ENCODE measurements at places on chromosomes 11 and 22.

GRCh38 chr22:21712751-21713427 is 22.7 kb downstream of the YPEL1 start:
- DNase-seq, result peak; percentile 40

- DNase-seq, result no peak
These were observed 3.8 kb downstream of the SRSF8 start for GRCh38 chr11:95070471-95070870.

GRCh38 chr11:68074584-68075352 is 35.9 kb downstream of the TCIRG1 start:
- DNase-seq, result no peak

DNA sequence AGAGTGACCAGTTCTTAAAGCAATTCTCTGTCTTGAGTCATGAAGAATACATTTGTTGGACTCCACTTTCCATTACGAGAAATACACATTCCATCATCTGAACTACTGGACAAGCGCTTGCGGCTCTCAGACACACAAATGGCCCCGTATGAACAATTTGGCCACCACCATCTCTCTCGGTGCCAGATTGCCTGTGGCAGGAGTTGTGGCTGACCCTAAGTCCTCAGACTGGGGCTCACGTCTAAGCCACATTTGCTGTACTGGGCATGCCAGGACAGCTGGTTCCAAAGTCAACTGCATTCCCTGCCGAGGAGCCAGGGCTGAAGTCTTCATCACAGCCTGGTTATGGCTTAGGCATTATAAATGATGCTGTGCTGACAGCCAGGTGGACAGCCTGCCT is 227.5 kb downstream of the MIAT start:
- no peak for DNase-seq

DNA sequence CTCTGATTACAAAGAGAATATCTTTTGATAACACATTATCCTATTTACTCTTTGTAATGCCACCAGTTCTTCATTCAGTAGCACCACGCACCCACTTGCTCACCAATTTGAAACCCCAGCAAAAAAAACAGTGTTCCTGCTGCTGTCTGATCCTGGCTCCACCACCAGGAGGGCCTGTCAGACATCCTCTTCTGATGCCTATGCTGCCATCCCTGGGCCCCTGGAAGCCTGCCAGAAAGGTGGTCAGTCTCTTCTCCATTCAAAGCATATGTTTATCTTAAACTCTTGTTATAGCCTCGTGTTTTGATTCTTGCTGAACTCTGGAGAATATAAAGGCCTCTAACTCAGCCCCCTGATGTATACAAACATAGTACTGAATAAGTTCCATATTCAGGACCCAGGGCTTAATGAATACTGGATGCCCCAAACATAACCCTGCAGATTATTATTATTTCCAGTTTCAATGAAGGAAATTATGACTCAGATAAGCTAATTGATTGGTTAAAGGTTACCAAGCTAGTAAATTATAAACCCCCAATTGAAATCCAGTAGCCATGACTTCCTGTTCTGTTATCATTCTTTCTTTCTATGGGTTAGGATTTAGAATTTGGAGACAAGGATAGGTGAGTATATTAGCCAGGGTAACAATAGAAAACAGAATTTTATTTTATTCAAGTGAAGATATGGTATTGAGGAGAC is 116.7 kb downstream of the NTM start:
- no peak for DNase-seq

GRCh38 chr11:97990162-97990920 is 1030.4 kb upstream of the CNTN5 start:
- DNase-seq, result no peak

DNA sequence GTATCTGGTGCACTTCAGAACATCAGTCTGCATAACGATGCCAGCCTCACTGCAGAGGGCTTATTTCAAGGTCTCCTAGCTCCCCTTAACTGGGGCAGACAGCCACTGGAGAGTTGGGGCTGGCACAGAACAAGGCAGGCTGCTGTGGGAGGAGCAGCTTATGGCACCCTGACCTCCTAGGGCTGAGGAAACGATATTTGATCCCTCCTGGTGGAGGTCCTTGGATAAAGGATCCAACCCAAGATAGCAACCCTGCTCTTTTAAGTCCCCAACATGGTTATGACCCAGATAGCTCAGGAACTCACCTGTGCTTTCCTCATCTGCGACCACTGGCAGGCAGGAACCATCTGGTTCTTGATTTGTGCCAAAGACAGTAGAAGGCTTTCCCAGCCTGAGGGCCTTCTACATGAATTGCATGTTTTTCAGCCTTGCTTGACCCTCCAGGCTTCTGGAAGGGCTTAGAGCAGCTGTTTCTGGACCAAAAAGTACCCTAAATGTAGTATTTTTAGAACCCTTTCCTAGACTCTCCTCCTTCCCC is 2.8 kb downstream of the TMEM109 start:
- no peak for DNase-seq

DNA sequence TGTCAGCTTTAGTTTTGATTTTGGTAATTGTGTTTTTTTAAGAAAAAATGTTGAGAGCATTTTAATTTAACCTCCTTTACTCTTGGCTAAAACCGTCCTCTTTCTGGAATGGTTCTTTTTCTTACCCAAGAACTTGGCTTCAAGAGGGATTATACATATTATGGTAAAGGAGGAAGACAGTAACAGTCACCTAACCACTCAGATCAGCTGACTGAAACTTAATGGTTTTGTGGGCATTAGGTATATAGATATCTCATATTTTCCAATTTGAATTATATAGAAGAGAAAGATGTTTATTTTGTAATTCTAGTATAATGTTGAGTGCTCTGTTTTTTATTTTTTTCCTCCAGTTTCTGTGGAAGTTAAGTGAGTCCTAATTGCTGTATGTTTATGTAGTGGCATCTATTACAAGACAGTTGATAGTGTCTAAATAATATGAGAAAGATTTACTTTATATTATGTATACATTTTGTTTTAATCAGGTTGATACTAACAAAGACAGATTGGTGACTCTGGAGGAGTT is 36.6 kb upstream of the NCR3LG1 start:
- no peak for DNase-seq

GRCh38 chr11:85740481-85741400 is 54.7 kb upstream of the CCDC89 start:
- no peak for DNase-seq

DNA sequence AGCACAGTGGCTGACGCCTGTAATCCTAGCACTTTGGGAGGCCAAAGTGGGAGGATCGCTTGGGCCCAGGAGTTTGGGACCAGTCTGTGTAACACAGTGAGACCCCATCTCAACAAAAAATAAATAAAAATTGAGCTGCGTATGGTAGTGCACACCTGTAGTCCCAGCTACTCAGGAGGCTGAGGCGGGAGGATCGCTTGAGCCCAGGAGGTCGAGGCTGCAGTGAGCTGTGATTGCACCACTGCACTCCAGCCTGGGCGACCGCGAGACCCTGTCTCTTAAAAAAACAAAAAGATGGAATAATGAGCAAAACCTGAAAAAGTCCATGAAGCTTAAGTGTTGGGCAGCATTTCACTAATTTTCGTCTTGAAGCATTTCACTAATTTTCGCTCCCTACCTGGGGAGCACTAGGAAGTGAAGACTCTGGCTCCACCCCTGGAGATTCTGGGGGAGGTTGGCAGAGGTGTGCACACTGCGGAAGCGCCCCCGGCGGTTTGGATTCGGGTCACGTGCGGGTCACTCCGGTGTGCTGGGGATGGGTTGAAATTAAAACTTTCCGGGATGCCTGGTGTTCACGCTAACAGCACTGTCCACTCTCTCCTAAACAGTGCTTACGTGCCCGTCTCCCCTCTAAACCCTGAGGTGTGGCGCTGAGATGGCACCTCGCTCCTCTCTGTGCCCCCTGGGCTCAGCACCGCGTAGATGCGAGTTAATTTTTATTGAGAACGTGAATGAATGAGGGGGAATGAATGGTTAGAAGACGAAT is 906 bp upstream of the NAA40 start:
- no peak for DNase-seq

DNA sequence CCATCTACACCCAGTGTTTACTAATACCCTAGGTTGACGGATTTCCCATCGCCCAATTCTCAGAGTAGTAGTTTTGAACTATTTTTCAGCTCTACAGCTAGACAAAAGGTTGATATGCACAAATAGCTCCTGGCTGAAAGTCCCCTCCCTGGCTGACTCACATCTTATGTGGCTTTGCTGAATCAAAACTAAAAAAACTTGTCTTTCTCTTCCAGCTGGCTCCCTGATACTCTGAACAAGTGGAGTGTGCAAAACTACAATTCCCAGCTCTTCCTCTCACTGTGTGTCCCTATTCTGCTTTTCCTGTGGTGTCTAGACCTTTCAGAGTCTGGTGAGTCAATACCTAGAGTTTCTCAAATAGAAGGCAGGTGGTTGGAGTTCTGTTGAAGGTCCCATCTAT is 12.7 kb upstream of the LARGE1 start:
- no peak for DNase-seq

DNA sequence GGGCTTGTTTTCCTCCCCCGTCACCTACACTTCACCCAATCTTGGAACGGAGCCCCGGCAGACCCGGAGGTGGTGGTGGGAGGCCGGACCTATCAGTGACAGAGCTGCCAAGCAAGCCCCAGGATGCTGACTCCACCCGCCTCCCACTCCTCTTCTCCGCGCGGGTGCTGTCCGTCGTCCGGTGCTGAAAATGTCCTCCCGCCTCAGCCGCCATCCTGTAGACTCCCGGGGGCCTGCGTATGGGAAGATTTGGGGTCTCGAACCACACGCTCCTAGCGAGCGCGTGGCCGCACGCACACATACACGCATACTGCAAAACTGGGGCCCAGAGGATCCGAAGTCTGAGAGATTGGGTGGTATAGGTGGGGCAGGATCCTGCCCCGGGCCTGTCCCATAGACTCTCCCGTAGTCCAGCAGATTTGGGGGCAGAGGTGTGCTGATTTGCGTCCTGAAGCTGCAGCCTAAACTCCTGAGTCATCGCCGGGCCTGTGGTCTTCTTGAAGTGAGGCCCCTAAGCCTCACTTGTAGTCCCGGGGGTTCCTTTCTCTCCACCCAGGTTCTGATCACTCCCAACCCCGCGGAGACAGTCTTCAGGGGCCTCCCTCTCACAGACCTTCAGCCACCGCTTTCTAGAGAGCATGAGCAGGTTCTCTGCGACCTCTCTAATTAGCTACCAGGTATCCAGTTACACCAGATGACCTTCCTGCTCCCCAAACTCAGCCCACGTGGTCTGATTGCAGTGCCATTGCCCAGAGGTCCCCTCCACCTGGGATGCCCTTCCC is 796 bp upstream of the YIF1A start:
- DNase-seq, result no peak

DNA sequence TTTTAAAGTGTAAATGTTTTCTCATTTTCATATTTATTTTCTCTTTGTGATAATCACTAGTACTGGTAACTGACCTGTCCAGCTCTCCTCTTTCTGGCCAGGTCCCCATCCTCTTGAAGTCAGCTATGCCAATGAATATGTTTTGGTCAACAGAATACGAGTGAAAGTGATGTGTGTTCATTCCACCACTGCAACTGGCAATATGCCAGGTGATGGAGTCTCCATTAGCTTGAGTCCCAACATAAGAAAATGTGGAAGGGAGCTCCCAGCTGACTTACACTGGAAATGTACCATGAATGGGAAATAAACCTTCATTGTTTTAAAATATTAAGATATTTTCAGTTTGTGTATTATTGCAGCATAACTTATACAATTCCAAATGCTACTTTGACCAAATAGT is 75.8 kb downstream of the CCDC34 start:
- no peak for DNase-seq

GRCh38 chr11:69636512-69637197 is 4.3 kb upstream of the CCND1 start:
- DNase-seq, result no peak

- DNase-seq, result no peak
These were observed 414.4 kb upstream of the CADM1 start for GRCh38 chr11:115918576-115918975.

GRCh38 chr11:1303126-1303821 is 6.2 kb downstream of the TOLLIP start:
- no peak for DNase-seq

- DNase-seq, result no peak
These were observed 13.8 kb downstream of the LIF start for GRCh38 chr22:30232716-30233218.

DNA sequence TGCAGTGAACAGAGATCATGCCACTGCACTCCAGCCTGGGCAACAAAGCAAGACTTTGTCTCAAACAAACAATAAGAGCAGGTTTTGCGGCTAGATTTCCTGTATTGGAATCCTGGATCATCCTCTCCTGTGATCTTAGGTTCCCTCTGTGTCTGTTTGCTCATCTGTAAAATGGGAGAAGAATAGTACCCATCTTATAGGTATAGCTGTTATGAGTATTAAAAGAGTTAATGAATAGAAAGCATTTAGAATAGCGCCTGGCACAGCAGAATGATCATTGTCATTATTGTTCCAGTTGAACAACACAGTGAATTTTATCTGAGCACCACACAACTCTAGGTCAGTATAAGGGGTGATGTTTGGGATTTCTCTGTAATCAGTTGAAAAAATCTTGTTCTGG is 10.8 kb downstream of the MARK2 start:
- no peak for DNase-seq

DNA sequence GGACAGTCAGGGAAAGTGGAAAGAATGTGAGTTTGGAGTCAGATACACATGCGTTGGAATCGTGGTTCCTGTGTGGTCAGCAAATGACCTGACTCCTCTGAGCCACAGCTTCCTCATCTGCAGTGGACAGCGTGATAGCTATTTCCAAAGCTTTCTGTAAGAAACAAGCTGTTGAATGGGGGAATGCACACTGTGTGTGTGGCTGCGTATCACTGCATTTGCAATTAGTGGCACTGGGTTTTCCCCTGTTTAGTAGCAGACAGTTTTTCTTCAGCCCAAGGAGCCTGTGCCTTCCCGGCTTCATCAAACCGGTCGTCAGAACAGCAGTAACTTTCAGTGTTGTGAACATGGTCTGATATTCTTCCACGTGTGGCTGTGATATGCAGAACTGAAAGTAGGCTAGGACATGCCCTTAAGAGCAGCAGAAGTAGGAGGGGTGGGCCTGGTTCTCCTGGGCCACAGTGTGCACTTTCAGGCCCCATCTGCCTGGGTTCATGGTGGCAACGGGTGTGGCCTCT is 121.5 kb downstream of the RRAS2 start:
- DNase-seq, result no peak

GRCh38 chr22:49425356-49425755 is 402.3 kb downstream of the BRD1 start:
- DNase-seq, result no peak

DNA sequence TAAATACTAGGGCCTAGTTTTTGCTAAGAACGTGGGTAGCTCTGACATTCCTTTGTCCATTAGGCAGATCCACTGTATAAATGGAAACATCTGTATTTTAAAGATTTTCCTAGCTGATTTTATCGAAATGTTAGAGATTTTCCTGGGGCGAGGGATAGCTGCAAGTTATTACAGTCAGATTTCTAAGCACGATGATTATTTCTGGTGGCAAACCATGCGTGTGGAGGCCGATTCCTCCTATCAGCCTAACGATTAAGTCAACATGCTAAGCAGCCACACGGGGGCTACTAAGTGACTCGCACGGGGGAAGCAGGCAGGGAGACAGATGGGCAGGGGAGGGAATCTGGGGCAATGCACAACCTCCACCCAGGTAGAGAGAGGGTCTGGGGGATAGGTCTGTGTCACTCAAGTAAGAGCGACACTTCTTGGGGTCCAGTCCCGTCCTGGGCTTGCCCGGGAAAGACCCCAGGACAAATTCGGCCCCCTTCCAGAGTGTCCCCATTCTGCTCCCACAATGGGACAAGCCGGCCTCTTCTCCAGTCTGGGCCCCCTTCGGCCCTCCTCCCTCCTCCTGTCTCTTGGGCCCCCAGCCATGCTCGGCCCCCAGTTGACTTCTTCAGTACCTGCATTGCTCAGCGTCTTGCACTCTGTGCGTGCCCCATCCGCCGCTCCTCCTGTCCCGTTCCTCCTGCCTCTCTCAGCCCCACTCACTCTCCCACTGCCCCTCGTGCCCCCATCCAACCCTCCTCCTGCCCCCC is 571 bp downstream of the C11orf24 start:
- peak; percentile 30 for DNase-seq
